ENCODE measurements at places on chromosomes 12 and 14.

- no peak for DNase-seq
These were observed 11.6 kb downstream of the IFT81 start for GRCh38 chr12:110135806-110136205.

DNA sequence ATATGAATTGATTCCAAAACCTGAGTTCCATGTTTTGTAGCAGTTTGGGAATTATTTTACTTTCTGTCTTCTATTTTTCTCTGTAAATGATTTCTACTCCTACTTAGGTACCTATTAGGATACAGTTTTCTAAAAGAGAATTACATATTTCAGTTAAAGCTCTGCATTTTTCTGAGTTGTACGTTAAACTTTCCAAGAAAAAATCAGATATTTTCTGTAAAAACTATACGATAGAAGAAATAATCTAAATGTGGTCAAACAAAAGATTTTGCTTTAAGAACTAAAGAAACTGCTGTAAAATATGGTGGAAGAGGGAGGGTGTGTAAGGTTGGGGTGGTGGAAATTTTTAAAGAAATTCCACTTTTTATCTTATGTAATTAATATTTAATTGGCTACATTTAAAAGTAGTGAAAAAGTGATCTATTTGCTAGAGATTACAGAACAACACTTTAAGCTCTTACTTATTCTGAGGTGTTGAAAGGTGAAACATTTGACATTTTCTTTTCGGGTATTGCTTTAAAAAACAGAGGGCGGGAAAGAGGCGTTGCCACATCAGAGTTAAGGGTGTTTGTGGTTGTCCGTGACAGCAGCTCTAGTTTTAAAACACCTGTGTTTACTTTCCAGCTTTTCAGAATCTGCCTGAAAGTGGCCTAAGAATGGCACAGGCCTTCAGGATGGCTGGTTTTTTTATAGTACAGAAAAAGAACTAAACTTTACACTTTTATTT, 187.3 kb downstream of the MIPOL1 start:
- DNase-seq: no peak

GRCh38 chr12:3771853-3772252, 18.9 kb upstream of the CRACR2A start:
- no peak for DNase-seq

DNA sequence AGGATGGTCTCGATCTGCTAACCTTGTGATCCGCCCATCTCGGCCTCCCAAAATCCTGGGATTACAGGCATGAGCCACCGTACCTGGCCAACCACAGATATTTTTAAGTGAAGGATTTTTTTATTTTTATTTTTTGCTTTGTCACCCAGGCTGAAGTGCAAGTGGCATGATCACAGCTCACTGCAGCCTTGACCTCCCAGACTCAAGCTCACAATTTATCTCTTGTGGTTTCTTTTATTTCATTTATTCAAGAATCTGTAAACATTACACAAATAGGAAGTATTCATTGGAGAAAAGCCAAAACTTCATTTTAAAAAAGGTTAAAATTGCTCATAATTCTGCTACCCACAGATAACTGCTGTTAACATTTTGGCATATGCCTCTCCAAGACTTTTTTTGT, 13.3 kb downstream of the MOAP1 start:
- DNase-seq: no peak

DNA sequence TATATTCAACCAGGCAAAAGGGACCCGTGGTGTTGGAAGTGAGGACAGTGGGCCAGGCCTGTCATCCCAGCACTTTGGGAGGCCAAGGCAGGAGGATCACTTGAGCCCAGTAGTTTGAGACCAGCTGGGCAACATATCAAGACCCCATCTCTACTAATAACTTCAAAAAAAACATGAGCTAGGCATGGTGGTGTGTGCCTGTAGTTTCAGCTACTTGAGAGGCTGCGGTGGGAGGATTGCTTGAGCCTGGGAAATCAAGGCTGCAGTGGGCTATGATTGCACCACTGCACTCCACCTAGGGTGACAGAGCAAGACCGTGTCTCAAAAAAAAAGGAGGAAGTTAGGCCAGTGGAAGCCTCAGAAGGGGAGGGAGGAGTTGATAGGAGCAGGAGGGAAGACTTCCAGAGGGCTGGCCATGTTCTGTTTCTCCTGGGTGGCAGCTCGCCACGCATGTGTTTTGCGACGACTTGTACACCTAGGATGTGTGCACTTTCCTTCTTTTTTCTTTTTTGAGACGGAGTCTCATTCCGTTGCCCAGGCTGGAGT, 10.1 kb downstream of the SLC25A29 start:
- no peak for DNase-seq

DNA sequence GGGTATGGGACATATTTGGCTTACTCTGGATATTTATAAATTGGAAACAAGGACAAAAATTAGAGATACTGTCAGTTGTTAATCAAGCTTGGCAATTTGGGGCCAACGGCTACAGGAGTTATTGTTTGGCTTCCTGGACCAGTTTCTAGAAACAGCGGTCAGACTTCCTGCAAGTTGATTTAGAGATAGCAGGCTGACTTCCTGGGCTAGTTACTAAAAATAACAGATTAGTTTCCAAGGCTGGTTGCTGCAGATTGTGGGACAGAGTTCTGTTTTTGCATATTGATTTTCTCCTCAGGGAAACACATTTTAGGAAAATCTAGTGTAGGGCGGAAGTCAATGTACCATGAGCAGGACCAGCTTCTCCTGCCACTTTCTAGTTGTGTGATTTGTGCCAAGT, 144.0 kb upstream of the TMPO start:
- no peak for DNase-seq
